ENCODE measurements at places on chromosomes 11 and 22. TPM values are rescaled to one million over a fixed set of nuclear protein-coding genes. Genes with fewer than 3 reads are reported as not detected.
A peak's percentile ranks its signal among the peaks of the same experiment; 100 is the strongest.

Gene C11orf65
- 0.62 TPM for total RNA-seq

Gene OR51B2
- 0.78 TPM for total RNA-seq

Gene NPAS4
- 0.16 TPM for total RNA-seq

Gene ANKK1
- not detected for total RNA-seq

Gene C2CD3
- total RNA-seq = 15.6 TPM

Gene YPEL1
- 99.2 TPM for total RNA-seq

Gene HPX
- 2.3 TPM for total RNA-seq

DNA sequence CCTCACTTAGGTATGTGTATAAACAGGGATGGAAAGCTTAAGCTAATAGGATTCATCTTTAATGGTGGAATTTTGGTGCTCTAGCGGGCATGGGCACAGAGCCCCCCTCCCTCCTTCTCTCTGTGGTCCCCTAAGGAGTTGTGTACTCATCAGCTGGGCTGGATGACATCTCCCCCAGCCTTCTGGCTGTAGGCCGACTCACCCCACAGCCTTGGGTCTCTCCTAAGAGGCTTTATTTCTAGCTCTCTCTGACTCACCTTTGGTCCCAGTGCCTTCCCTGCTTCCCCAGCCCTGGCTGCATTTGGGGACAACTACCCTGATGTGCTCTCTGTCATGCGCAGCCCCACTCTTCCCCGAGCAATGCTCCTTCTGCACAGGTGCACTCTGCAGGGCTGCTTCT lies 26.9 kb downstream of the SLC6A5 start:
- no peak for DNase-seq

DNA sequence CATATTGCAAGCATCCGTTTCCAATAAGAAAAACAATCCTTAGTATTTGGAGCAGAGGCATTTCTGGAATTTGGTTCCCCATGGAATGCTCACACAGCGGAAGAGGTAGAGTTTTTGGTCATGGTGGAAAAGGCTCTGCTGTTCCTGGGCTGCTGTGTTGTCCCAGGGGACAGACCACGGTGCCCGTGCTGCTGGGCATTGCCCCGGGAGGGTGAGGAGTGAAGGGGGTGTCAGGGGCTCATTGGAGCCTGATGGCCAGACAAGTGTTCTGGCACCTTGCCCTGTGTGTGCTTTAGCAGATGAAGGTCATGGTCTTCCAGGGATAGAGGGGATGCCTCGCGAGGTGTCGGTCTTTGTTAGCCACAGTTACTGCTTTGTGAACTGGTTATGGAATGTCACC lies 61.2 kb downstream of the MPPED1 start:
- no peak for DNase-seq

DNA sequence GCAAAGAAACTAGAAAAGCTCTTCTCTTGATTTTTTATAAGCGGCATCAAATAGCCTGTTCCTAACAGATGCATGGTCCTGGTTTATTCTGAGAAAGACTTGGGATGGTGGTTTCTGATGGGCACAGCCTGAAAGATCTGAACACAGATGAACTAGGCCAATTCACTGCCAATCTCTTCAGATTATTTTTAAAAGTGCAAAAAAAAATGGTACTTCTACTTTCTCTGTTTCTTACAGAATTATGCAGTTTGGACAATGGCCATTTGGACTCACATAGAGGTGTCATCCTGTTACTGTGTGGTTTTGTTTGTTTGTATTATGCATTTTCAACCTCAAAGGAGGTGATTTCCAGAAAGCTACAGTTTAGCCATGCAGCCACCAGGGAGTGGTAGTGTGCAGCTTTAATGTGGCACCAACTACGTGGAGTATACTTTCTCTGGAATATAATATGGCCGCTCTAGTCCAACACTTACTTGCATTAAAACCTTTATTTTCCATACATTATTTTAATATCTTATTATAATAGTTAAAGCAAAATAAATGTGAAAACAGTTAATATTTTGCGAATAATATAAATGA lies 469.8 kb upstream of the KIRREL3 start:
- no peak for DNase-seq

DNA sequence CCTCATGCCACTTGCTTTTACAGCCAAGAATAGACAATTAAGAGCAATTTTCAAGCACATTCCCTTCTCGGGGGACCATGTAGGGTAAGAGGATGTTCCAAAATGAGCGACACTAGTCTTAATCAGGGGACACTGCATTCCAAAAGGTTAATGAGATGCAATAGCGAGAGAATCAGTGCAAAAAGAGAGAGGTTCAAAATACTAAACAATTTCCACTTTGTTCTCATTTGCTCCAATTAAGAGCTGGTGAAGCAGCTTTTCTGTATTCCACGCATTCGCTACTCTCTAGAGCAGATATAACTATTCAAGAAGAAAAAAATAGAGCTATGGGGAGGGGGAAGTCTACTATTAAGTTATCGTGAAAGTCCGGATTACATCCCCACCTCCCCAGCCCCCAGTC lies 811 bp downstream of the LRRC4C start:
- DNase-seq = no peak

DNA sequence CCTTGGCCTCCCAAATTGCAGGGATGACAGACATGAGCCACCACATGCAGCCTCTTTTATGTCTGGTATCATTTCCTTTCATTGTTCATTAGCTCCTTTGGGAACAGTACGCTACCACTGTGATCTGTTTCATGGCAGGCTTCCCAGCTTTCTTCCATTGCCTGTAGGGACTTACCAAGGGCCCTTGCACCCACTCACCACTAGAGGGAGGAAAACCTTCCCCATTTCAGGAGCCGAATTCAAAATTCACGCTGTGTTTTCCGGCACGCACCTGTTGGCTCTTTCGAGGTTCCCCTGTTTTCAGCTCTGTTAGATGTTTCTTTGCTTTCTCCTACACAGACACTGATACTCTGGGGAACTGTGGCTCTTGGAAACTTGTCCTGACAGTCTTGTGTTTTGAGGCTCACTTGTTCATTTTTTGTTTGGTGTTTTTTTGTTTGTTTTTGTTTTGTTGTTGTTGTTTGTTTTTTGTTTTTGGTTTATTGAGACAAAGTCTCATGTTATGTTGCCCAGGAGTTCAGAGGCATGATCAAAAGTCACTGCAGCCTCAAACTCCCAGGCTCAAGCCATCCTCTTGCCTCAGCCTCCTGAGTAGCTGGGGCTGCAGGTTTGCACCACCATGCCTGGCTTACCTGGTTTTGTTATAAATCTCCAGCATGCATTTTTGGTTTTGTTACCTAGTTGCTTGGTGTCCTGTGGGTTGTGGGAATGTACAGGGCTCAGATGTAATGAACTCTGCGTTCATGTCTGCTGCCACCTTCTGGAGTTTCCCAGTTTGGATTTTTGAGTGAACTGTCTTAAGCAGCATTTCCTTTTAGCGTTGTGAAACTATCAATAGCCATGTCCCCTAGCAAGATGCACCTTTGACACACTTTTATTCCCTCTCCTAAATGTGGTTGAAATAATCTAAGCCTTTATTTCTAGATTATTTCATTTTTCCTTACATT lies 2.3 kb downstream of the KRTAP5-11 start:
- DNase-seq = peak; percentile 33

DNA sequence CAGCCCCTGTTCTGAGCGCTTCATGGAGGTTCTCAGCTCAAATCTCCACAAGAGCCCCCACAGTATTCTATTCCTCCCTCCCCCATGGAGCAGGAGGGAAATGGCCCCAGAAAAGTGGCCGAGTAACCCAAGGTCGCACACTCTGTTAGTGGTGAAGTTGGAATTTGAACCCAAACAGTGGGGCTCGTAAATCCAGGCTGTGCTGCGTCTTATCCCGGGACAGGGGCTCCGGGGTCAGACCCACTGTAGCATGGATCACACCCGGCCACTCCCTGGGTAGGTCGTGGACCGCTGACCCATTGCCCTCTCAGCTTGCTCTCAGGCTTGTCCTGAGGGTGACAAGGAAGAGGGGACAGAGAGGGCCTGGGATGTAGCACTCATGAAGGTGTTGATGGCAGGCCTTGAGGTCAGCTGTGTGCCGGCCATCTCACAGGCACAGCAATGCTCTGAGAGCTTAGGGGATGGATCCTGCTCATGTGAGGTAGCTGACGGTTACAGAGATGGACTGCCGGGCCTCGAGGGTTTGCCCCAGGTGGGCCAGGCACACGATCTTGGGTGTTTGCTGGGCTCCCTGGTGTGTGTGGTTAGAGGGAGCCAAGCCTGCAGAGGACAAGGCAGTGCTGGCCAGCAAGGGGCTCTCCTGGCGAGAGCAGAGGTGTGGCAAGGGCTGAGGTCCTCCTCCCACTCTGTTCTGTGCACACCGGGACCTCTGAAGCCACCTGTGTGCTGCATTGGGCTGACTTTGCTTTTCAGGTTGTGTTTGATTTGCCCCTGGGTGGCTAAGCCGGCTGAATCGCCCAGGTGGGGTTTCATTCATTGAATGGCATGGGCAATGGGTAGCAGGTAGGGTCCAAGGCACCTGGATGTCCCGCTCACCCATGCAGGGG lies 2.3 kb upstream of the FGF19 start:
- DNase-seq = no peak

DNA sequence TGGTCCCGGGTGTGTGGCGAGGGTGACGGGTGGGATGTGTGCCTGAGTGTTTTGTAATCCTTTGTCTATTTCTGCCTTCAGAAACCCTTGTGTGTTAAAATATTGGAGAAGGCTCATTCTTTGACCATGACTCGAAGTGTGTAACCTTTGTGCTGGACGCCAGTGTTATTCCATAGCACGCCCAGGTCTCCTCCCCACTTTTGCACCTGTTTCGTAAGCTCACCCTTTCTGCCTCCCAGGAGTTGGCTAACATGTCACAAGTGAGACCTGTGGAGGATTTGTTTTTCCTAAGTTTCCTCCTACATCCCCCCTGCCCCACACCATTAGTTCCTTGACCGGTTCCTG lies 382 bp downstream of the C11orf54 start:
- DNase-seq = no peak

DNA sequence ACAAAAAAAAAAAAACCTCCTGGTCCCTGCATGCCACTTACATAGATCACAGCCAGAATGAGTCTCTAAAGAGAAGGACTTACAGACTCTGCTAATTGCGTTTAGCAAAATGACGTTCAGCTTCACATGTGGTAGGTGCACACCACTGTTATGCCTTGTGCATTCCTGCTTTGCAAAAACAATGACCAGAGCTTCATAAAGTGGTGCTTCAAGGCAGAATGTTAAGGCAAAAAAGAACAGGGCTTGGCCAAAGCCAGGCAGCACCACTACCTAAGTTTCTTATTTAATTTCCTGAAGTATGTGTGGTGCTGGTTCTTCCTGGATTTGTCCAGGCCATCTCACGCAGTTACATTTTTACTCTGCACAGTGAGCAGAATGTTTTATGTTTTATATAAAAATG lies 85.2 kb downstream of the GALNT18 start:
- DNase-seq = no peak
